Activated T-helper 9 cell treated with anti-CD3 and anti-CD28 coated beads, Interleukin-2, amount 50 U/mL, for 16 hours (primary cell): ENCODE measurements at places on chromosomes 3 and 15.

DNA sequence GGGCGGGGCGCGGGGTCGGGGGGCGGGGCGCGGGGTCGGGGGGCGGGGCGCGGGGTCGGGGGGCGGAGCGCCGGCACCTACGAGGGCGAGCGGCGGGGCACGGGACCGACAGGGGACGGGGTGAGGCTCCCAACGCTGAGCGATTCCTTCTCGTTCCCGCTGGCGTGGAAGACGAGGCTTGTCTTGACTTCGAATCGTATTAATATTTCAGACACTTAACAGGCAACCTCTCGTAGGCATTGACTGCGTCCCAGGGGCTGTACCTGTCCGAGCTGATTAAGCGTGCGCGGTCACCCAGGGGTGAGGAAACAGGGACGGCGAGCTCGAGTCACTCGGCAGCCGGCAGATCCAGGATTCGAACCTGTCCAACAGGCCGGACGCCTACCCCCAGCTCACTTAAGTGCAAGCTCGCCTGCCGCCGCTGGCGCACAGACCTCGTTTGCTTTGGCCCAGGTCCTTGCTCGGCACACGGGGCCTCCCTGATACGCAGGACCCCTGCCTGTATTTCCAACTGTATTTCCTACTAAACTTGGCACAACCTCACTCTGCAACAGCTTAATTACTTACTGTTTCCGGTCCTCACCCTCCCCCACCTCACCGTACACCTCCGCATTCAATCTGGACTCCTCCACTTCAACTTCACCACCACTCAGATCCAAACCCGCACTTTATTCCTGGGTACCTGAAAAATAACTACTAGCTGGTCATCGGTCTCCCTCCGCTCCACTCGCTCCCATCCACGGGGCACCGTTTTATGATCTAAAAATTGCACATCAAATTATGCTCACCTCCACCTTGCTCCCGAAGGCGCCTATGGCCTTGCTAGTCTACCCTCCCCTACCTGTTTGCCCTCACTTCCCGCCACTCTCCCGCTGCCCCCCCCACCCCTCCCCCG lies 722 bp upstream of the ZXDC start:
- DNase-seq, result no peak

- no peak for DNase-seq
Observed at GRCh38 chr3:171996178-171996817, 43.1 kb upstream of the FNDC3B start.

GRCh38 chr15:89446255-89446891 lies 50.0 kb downstream of the RHCG start:
- DNase-seq, result no peak

- no peak for DNase-seq
Observed at GRCh38 chr3:174068035-174068434, 670.5 kb downstream of the NLGN1 start.

- no peak for DNase-seq
Observed at GRCh38 chr3:57652203-57652602, 40.7 kb downstream of the DENND6A start.

DNA sequence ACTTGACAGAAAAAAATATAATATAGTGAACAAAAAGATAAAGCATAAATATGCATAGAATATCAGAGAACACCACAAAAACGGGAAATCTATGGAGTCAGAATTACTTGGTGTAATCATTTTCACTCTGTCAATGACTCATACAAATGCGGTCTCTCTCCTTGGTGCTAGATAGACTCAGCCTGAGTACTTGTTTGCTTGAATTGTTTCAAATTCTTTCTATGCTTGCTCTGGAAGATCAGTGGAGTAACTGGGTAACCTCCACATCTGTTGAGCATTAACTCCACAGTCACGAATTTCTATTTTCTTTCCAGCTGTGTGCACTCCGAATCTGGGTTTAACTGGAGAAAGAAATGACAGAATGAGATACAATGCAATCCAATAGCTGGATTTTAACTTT lies 760.4 kb downstream of the ZPLD1 start:
- DNase-seq, result no peak

- no peak for DNase-seq
Observed at GRCh38 chr3:151276038-151276686, 2.2 kb downstream of the P2RY14 start.
